HEK293T (cell line): ENCODE measurements at places on chromosomes 5 and 9.

- DNase-seq = no peak
Measured at GRCh38 chr5:67123819-67124218, 72.8 kb downstream of the CD180 start.

- DNase-seq = no peak
Measured at GRCh38 chr5:103057208-103058130, 62.5 kb downstream of the GIN1 start.

DNA sequence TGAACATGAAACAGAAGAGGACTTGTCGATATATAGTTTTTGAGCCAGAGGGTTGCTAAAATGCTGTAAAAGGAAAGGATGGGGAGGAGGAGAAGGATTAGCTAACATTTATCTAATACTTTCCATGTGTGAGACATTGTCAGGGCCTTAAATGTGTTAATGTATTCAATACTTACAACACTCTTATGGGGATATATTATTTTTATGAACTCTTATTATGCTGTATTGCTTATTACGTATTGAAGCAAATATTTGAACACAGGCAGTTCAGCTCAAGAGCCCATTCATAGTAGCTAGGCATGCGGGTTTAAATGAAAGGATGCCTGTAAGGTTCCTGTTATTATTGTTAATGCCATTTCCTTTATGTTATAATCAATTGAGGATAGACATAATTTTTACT, 391.5 kb downstream of the CCDC171 start:
- DNase-seq = no peak

DNA sequence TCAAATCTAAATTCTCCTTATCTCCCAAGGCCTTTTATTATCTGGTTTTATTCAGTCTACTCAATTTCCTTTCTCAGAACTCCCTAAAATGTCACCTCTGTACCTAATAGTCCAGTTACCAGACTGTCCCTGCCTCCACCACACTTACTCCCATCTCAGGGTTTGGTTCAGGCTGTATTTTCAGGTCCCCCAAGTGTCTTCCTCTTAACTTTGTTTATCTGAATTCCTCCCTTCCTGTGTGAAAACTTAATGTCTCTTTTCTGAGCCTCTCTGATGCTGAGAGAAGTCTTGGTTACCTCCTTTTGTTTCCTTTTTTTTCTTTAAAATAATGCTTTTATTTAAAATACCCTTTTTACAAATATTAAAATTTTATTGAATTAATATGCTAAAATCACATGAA, 133.4 kb downstream of the PAM start:
- no peak for DNase-seq

DNA sequence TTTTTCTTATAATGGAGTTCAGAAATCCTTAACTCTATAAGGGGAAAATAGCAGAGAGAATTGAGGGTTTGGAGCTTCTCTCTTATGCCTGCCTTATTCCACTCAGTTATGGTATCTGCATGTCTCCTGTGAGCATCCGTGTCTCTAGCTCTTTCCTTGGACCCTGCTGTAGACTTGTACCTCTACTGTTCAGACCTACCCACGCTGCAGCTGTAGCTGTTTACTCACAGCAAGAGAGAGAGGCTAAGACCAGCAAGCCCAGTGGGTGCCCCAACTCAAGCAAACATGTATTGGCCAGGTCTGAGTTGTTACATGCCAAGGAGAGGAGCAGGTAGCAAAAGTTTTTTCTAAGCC, 7.1 kb upstream of the PCSK1 start:
- no peak for DNase-seq

GRCh38 chr9:16540743-16541613, 329.5 kb downstream of the BNC2 start:
- DNase-seq = no peak

GRCh38 chr5:176514244-176514950, 22.8 kb downstream of the RNF44 start:
- DNase-seq = no peak

DNA sequence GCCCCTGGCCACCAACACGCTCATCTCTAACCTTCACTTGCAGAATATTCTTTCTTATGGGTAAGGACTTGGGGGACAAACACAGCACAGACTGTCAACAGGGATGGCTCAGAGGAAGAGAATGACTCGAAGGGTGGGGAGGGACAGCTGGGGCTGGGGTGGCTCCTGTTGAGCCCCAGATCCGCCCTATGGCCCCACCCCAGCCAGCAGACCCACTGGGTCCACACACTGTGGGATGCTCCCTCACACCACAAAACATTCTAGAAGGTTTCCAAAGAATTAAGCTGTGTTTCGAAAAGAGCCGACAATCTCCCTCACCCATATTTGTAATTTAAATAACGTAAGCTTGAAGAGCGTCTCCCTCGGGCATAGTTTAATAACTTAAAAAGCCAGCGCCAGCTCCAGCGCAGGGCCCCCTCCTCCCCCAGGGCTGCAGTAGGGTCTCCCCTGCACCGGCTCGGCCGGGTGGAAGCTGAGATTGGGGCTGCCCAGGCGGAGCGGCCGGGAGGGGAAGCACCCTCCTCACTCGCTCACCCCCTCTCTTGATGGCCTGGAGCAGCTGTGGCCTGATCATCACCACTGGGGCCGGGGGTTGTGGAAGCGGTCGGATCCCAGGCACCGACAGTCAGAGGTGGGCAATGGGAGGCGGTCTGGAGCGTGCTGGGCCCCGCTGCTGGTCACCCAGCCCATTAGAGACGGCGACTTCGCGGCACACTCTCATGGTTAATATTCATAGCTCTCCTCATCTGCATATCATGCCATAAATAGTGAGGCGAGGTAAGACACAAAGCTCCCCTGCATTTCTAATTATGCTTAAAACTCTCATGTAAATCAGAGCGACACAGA, 37.6 kb downstream of the NACC2 start:
- no peak for DNase-seq

DNA sequence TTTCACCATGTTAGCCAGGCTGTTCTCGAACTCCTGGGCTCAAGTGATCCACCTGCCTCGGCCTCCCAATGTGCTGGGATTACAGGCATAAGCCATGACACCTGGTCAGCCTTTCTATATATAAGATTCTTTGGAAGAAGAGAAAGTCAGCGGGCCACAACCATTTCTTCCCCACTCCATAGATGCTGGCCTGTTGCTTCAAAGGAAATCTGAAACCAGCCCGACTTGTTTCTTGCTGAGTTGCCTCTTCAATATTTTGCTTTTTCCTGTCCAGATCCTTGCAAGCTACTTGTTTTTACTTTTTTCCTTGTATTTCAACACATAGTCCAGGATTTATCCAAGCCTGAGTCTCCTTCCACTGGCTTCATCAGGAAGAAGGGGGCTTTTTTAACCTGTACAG, 219.5 kb downstream of the CDK5RAP2 start:
- no peak for DNase-seq

- DNase-seq = peak; percentile 34
Measured at GRCh38 chr9:130446101-130446861, 1.5 kb downstream of the ASS1 start.

- no peak for DNase-seq
Measured at GRCh38 chr9:130276121-130276520, 10.6 kb downstream of the HMCN2 start.

- DNase-seq = peak; percentile 22
Measured at GRCh38 chr9:99264070-99264680, 42.1 kb downstream of the SEC61B start.

DNA sequence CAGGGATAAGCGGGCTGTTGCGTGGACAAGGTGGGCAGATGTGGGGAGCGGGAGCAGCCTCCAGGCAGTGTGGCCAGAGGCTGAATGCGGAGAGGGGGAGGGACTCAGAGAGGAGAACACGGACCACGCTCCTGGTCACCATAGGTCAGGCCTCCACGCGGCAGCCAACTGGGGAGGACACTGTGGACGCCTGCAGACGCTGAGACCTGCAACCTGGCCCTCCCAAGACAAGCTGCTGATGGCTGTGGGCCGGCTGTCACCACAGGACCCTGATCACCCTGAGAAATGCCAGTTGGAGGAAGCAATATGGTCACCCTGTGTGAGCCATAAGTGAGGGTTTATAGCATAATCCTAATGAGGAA, 16.8 kb downstream of the LPCAT1 start:
- no peak for DNase-seq
